Effector CD4-positive, alpha-beta T cell (primary cell): ENCODE measurements at places on chromosomes 13 and 19.

- DNase-seq = no peak
Measured at GRCh38 chr13:87120476-87120875, 550.7 kb upstream of the SLITRK5 start.

DNA sequence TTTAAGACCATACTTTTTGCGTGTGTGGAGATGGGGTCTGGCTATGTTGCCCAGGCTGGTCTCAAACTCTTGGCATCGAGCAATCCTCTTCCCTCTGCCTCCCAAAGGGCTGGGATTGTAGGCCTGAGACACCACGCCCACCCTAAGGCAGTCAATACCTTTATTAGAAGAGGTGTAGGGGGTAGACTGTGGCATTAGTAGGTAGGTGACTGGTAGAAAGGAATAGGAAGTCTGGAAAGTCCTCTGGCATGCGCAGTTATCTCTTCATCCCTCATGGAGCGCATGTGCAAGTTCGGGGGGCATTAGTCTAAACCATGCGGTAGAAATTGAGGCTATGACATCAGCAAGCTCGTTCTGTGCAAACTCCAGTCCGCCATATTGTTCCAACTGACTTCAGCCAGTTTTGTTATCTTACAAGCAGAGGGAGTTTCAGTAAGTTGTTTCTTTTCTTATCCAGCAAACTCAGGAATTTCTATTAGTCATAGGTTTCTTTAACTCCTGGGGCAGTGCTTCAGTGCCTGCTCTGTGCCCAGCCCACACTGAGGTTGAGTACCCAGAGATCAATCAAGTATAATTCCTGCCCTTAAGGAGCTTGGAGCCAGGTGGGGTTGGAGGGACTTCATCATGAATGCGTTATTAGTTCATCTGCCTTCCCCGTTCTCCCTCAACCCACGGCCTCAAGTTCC lies 7.3 kb upstream of the RANBP3 start:
- DNase-seq = no peak

- no peak for DNase-seq
Measured at GRCh38 chr13:39455521-39456175, 147.3 kb downstream of the LHFPL6 start.

DNA sequence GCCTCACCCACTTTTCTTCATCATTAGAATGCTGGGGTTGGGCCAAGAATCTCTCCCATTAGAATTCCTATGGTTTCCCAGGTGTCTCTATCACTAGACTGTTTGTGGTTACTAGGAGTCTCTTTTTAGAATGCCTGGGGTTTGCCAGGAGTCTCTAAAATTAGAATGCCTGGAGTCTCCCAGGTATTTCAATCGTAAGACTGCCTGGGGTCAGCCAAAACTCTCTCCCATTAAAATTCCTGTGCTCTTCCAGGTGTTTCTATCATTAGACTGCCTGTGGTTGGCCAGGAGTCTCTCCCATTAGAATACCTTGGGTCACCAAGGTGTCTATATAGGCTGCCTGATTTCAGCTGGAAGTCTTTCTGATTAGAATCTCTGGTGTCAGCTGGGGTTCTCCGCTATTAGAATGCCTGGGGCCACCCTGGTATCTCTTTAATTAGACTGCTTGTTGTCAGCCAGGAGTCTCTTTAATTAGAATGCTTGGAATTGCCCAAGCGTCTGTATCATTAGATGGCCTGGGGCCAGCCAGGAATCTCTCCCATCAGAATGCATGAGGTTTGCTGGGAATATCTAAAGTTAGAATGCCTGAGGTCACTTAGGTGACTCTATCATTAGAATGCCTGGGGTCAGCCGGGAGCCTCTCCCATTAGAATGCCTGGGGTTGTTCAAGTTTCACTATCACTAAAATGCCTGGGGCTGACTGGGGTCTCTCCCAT lies 1479.2 kb downstream of the UQCRFS1 start:
- no peak for DNase-seq

- no peak for DNase-seq
Measured at GRCh38 chr19:38191747-38192146, 32.3 kb downstream of the DPF1 start.
